ENCODE measurements at places on chromosomes 1 and 21. TPM values are rescaled to one million over a fixed set of nuclear protein-coding genes. Genes with fewer than 3 reads are reported as not detected.

GPR37L1 gene
- polyA plus RNA-seq: 0.10 TPM

NBPF10 gene
- 0.71 TPM for polyA plus RNA-seq

CRB1 gene
- 0.22 TPM for polyA plus RNA-seq

CR1L gene
- polyA plus RNA-seq: not detected

CD1C gene
- polyA plus RNA-seq: 0.70 TPM

Measured in urinary bladder (tissue), 4 donors.